ENCODE measurements at places on chromosomes 2 and 18. TPM values are rescaled to one million over a fixed set of nuclear protein-coding genes. Genes with fewer than 3 reads are reported as not detected.

- peak; percentile 73 for DNase-seq
These were observed 10.6 kb downstream of the DNAJB2 start for GRCh38 chr2:219289537-219290361.

DNA sequence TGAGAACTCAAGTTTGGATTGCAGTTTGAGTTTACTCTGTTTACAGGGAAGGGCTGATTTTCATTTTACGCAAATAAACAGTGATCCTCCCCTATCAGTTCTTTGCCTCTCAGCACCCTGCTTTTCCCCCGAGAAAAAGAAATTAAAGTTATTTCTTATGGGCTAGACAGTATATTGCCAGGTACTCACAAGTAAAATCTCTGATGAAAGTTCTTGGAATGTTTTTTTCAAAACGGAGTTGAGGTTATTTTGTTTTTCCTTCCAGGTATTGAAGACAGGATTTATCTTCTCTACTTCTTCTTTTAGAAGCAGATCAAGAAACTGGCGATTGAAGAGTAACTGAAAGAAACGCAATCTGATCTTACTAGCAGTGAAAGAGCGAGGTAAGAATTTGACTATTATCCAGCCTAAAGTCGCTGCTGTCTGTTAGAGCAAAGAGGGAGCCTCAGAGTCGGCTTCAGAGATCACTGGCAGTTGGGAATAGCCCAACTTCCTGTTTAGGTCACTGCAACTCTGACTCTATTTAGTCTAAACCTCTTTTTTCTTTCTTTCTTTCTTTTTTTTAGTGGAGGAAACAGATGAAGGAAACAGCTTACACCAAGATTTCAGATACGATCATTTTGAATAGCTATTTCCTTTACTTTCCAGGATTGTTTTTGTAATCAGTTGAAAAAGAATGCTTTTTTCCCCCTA, at the start of gene TFPI:
TSS of gene TFPI (minus strand) at position 425 of the 693 bp plus-strand sequence. CDS start 50,667 bp downstream, outside the sequence.
- no peak for DNase-seq

DNA sequence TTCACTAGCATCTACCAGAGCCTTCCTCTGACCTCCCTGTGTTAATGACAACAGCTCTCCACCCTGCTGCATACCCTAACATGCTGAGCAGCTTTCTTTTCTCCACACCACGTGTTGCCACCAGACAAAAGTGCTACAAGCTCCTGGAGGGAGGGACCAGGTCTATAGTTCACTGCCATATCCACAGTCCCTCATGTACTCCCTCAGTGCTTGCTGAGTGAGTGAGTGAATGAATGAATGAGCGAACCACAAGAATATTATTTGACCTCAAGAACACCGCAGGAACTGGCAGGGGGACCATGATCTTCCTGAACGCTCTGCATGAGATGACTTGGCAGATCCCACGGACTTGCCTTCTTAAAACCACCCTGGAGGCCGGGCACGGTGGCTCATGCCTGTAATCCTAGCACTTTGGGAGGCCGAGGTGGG, 47.4 kb upstream of the CAB39 start:
- DNase-seq: no peak

DNA sequence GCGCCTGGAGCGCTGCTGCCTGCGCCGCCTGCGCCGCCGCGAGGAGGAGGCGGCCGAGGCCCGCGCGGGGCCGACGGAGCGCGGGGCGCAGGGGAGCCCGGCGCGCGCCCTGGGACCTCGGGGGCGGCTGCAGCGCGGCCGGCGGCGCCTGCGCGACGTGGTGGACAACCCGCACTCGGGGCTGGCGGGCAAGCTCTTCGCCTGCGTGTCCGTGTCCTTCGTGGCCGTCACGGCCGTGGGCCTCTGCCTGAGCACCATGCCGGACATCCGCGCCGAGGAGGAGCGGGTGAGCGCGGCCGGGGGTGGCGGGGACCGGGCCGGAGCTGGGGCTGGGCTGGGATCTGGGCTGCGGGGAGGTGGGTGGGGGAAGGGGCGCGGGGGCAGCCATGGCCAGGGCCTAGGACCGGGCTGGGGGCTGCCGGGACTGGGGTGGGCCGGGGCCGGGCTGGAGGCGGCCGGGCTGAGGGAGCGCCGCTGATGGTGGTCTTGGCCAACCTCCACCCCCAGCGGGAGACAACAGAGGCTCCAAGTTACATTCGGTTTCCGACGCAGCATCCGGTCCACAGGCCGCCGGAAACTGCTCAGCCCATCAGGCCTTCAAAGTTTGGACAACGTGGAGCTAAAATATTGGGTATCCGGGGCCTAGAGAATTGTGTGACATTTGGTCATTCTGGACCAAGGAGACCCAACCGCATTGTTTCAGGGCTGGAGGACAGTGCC, 66.4 kb downstream of the KCNG2 start:
- DNase-seq: no peak

DNA sequence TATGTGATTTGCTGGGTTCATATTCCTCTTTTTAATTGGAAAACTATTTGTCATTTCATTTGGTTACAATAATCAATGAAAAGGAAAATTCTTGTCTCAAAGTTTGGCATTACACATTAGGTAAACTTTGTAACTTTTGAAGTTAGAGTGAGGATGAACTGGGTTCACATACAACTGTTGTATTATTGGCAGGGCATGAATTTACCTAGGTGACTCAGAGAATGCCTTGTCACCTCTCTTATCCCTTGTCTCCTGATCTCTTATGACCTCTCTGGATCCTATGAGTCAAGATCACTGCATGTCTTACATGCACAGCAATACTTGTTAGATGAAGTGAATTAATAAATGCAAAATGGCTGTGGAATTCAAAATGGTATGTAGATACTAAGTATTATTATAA, 563.4 kb upstream of the GCFC2 start:
- DNase-seq: no peak

DNA sequence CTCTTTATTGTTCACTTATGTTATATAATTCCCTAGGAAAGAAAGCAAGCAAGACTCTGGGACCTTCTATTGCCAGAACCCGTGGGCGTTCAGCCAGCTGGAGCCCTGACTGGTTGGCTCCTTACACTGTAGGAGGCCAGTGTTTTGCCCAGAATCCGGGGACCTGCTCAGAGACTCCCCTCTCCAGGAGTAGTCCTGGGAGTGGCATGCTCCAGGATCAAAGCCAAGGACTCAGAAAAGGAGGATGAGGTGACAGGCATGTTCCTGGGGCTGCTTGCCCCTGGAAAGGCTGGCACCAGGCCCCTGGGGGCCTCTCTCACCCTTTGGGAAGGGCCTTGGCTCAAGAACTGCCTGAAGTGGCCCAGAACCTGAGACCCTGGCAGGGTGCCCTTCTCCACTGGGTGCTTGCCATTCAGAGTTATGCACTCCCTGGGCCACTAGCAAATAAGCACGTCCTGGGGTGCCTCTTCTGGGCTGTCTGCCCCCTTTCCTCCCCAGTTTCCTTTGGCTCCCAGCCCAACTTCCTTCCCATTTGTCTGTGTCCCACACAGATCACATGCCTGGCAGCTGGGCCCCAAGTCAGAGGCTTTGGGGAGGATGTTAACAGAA, 19.6 kb upstream of the KIF3C start:
- peak; percentile 58 for DNase-seq

Gene SLC16A14
- 4.5 TPM for total RNA-seq

Gene KCNS3
- 1.7 TPM for total RNA-seq
